ENCODE measurements at places on chromosomes 7 and 10.
A peak's percentile ranks its signal among the peaks of the same experiment; 100 is the strongest.

GRCh38 chr7:33087858-33088257, 21.3 kb downstream of the RP9 start:
- DNase-seq: no peak

- DNase-seq: peak; percentile 41
Measured at GRCh38 chr7:11343818-11344413, 370.2 kb downstream of the PHF14 start.

DNA sequence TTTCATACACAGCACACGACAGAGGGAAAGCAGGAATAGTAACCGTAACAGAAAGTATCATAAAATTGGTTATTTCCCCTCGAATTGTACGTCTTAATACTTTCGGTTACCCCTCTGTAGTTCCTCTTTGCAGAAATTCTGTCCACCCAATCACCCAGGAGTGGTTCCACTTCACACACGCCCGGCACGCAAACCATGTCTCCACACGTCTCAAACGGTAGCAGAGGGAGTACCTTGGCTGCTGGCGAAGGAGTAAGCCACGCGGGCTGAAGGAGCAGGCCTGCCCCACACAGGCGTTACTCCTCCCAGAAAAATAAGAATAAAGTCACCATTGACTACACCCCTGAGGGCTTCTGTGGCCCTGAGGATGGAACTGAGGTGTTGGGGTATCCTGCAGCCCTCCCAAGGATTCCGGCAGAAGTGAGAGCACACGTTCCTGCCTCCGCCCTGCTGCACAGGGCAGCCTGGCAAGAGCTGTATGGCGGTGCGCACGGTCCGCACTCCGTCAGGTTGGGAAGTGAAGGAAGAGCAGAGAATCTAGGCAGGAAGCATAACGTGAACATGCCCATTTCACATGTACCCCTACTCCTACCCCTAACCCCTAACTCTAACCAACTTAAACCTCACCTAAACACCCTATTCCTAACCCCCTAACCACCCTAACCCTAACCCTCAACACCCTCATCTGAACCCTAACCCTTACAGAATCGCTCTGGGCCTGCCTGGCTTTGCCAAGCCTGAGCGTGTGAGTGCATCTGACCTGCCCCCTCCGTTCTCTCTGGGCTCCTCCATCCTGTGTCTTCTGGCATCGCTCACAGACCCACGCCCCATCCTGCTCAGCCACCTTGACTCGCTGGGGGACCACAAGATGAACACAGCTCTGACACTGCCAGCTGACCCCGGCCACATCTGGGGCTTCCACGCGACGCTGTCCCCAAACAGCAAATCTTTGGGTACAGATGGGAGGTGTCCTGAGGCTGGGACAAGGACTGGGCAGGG, 18.2 kb downstream of the GPR146 start:
- no peak for DNase-seq

DNA sequence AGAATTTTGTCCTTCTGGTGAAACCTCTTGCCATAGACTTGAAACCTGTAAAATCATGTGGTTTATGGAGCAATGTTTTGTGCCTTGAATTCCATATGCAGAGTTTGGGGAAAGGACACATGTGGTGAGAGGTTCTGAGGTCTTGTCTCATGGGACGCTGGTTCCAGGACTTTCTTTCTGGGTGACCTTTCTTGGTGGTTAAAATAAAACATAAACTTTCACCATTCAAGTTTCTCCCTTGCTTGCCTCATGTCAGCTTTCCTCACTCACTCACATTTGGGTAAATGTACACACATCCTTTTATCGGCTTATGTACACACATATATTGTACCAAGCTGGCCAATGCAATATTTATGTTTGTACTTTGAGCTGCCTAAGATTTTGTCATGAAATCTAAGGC, 144.9 kb upstream of the CELF2 start:
- peak; percentile 3 for DNase-seq

- DNase-seq: no peak
Measured at GRCh38 chr10:26361351-26361750, 76.8 kb upstream of the APBB1IP start.

DNA sequence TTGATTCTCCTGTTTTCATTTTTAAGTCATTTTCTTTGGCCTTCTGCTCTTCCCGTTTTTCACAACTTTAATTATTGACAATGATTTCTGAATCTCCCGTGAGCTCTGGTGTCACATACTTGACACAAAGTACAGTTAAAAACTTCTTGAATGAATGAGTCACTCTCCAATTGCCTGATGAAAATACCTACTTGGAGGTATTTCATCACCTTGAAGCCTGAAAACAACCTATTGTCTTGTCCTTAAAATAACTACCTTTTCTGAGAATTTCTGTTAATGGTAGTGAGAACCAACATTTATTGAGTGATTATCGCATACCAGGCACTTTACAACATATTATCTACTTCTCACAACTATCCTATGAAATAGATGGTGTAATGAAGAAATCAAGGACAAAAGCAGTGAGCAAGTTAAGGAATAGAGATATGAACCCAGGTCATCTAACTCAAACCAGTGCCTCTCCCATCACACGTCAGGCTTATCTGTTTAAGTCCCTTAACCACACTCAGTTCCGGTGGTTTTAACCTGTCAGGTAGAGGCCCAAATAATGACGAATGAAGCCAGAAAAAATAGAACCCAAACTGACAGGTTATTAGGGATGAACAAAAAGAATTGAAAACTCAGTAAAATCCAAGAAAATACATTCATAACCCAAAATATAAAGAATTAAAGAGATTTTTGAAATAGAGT, 11.6 kb downstream of the BET1 start:
- DNase-seq: no peak

DNA sequence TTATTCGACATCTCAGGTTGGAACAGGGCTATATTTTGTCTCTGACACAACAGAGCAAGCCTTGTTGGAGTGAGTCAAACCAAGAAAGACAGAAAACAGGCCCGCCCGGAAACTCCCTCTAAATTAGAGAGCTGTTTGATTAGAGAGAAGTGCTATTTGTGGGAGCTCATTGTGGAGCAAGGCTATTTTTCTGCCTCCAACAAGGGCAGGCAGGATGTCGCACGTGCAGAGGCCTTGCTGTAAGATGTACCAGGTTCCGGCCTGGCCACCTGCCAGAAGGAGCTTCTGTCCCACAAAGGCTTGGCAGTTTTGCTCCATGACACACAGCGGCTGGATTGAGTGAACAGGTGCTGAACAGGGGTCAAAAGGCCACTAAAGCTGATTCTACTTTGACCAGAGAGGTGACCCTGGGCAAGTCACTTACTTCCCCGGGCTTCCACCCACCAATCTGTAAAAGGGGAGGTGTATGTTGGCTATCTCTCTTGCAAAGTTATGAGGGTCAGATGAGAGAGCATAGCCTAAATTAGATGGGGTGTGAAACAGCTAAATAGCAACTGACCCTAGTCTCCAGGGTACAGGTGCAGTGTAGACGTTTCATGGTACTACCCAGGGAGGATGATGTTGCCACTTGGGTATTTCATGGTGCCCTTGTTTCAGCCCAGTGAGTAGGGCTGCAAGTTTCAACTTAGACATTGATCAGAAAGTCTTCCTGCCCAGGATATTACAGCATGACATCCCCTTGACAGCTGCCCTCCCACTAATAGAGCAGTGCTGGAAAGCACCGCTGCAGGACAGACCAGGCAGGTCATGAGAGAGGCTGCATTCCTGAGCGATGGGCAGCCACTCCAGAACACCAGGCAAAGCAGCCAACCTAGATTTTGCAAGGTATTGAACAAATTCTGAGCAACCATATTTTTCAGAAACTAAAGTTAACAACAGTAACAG, 62.0 kb downstream of the VSTM4 start:
- DNase-seq: no peak

GRCh38 chr10:93849593-93849992, 44.2 kb upstream of the SLC35G1 start:
- DNase-seq: no peak

DNA sequence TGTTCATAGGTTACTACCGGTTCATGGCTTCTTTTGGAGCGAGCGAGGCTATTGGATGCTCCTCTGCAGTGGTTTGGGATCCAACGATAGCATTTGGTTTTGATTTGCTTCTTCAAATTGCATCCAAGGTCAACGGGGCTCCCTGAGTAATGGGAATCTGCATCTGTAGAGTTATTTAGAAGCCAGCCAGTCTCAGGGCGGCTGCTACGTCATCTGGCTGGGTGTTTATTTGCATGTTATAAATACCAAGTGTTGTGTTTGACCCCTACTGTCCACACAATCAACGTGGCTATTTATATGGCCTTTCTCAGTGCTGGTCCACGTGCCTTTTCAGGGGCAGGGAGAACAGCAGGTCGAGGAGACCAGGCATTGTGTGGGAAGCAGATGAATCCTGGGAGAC, 137.7 kb downstream of the PRPF18 start:
- DNase-seq: peak; percentile 51

DNA sequence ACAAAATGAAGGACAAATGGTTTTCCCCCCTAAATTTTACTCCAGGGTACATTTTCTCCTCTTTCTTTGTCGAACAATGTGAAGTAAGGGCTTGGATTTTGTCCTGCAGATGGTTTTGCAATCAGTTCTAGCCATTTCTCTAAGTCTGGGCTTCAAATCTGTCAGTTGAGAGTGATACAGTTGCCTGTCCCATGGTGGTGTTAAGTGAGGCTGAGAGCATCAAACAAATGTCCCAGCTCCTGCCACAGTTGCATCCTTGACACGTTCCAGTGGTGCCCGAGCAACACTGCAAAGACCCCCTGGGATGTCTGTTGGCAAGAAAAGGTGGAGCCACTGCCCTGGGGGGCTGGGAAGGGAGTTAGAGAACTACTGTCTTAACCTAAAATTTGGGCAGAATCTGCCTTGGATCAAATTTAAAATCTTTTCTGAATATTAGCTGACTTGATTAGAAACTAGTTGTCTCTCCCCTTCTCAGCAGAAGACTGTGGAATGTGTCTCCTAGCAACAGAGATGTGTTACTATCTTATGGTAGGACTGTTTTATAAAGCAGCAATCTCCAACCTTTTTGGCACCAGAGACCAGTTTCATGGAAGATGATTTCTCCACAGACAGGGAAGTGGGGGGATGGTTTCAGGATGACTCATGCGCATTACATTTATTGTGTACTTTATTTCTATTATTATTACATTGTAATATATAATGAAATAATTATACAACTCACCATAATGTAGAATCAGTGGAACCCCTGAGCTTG, 102.0 kb upstream of the STEAP1B start:
- DNase-seq: peak; percentile 37

GRCh38 chr7:107946451-107946850, 55.5 kb downstream of the DLD start:
- no peak for DNase-seq

GRCh38 chr7:28750981-28751380, 207.1 kb downstream of the TRIL start:
- DNase-seq: no peak

Data from AG08395 (cell line).